ENCODE measurements at places on chromosomes 13 and 19.

- no peak for DNase-seq
Observed at GRCh38 chr13:91236182-91236581, 111.3 kb upstream of the MIR17HG start.

- no peak for DNase-seq
Observed at GRCh38 chr13:79237981-79238380, 168.1 kb downstream of the RBM26 start.

DNA sequence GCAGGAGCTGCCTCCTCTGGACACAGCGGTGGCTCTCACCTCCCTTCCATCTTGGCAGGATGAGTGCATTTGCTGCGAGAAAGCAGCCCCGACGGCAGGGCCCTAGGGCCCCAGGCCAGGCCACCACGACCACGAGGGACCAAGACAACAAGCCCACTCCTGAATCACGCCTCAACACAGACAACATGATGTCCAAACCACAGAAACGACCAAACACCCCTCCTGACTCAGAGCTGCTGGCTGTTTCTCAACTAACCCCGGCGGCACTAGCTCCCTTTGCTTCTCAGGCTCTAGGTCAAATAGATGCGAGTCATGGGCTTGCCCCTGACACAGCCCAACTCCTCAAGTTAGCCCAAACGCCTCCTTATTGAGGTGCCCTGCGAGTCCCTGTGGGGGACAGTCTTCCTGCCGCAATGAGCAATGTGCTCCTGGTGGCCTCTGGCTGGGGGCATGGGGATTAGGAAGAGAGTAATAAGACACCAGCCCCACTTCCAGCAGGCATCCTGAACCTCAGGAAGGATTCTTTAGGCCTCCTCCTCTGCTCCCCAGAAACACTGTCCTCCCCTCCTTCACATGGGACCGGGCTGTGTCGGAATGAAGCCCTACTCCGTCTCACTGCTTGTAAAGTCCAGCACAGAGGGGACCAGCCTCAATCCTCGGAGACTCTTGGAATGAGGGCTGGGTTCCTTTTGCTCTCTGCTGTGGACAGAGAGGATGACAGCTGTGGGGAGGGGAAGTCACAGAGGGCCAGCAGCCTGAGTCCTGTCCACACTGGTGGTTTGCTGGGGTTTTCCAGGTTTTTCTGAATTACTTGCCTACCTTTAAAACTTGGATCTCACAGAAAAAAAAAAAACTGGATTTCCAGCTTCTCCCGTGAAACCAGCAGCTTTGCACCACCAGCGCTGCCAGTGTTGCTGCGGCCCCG, 6.9 kb upstream of the ATF5 start:
- DNase-seq: no peak

DNA sequence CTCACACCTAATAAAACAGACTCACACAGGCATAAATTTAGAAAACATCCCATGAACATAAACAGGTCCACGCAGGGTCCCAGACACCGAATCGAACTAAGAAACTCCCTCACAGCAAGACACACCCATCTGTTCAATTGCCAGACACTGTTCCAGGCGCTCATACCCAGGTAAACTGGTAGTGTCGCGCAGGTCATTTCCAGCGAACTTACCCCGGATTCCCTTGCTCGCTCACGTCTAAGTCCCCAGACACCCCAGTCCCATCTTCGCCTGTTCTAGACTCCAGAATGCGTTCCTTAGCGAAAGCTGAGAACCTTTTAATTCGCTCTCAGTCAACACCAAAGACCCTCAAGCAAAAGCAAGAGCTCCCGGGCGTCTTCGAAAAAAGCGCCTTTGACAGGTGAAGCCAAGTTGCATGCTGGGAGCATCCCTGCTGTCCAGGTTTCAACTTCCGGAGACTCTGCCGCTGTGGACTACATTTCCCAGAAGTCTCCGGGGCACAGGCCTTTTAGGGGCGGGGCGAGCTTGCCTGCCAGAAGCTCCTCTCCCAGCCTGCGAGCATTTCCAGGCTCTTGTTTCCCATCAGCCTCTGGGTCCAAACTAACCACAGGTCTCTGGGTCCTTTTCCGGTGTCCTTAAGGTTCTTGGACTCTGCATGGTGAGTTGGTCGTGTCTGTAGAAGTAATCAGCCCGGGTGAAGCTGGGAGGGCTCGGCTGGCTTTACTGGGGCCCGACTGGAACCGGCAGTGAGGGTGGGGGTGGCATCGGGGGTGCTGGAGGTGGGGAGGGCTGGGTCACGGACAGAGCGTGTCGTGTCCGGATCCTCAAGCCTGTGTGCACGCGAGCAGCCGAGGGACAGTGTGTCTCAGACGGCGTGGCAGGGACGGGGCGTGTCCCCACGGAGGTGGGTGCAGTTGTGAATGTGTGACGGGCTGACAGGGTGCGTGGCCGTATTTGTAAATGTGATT, at the start of gene ZNF283:
ZNF283 (plus strand) TSS at position 535 of the 968 bp plus-strand sequence. CDS start 6,184 bp downstream, outside the sequence.
- peak; percentile 94 for DNase-seq

GRCh38 chr13:43388282-43389034, 365.1 kb downstream of the DNAJC15 start:
- DNase-seq: peak; percentile 93

GRCh38 chr13:42984026-42984425, 8.0 kb downstream of the EPSTI1 start:
- no peak for DNase-seq

- no peak for DNase-seq
Observed at GRCh38 chr19:806815-807421, 9.7 kb downstream of the PTBP1 start.

- DNase-seq: no peak
Observed at GRCh38 chr19:35346193-35347052, 1.3 kb upstream of the FFAR1 start.

GRCh38 chr13:91664039-91664438, 265.6 kb downstream of the GPC5 start:
- no peak for DNase-seq

DNA sequence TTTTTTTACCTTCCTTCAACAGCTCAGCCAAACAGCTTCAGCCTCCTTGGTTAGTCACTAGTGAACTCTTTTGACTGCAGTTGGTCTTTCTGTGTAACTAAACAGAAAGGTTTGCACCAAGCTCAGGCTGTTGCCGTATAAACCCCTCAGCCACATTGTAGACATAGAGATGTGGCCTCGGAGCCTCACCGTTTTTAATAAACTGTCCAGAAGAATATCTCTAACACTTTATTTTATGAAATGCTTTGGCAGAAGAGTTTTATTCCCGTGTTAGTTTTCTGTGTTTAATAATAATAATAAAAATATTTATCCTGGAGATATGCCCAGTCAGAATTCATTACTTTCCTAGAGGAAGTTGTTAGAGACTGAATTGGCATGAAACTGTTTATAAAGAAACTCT, 171.7 kb upstream of the MAB21L1 start:
- DNase-seq: no peak

DNA sequence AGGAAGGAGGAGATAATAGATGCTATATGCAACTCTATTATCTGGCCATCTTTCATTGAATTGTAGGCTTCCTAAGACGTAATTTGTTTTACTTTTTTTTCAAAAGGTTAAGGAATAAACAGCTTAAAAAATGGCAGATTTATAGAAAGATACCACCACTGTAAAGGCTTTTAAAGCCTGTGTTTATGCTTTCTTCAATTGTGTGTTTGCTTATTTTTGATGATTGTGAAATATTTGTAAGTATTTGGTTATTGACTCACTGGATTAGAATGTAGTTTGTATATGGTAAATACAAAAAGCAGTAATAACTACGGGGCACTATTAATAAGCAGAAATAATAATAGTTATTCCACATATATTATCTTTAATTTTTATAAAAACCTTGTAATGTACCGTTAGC, 437.9 kb downstream of the KLF5 start:
- no peak for DNase-seq

Data from DMS79 treated with DMSO at 0.1 percent for 48 hours (cell line).